ENCODE measurements at places on chromosomes 7 and 10. TPM values are rescaled to one million over a fixed set of nuclear protein-coding genes. Genes with fewer than 3 reads are reported as not detected.

DNA sequence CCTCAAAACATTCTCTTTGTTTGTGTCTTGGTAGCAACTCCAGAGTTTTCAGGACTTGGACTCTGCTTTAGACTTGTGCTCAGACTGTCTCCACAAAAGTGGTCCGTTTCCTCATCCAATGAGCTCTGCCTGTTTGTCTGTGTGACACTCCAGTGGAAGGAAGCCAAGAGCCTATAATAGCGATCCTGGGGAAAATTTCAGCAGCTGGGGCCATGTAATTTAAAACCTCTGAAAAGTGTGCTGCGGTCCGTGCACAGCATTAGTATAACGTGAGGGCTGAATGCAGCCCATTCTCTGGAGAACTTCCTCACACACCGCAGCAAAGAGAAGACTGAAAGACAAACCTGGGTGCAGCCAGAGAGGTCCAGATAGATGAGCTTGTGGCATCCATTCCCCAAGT, at the start of gene LRRC17:
Gene LRRC17 (plus strand): TSS at position 259 of the 400 bp plus-strand sequence. CDS start 20,914 bp downstream, outside the sequence.
- DNase-seq, result no peak

GRCh38 chr10:5496261-5497250, 2.8 kb downstream of the CALML5 start:
- DNase-seq, result peak; percentile 50

- no peak for DNase-seq
Measured at GRCh38 chr10:91345716-91346115, 64.4 kb upstream of the HECTD2 start.

The TRIM74 gene
- total RNA-seq, result 1.0 TPM

GRCh38 chr10:21919117-21919516, 84.4 kb downstream of the DNAJC1 start:
- no peak for DNase-seq

The ENTPD1 gene
- 11.3 TPM for total RNA-seq

The STOX1 gene
- 8.9 TPM for total RNA-seq

Data from thyroid gland (tissue), 4 donors.